Esophagus squamous epithelium (tissue), 5 donors: ENCODE measurements at places on chromosomes 12 and 14.

- DNase-seq: no peak
Observed at GRCh38 chr12:27504507-27504906, 19.5 kb upstream of the PPFIBP1 start.

DNA sequence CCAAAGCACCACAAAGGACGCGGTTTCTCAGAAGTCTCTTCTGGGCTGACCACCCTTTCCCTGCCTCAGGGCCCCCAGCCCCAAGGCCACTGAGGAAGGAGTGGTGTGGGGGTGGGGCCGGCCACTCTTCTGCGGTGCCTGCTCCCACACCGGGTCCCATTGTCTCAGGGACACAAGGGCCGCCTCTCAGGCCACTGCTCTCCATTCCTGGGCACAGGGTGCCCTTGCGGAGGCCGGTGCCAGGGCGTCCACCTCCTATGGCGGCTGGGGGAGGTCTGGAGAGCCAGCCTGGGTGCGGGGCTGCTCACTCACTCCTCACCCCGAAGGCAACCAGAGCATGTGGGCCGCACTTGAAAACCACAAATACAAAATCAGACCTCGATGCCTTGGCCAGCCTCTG, 44.1 kb downstream of the PRIMA1 start:
- DNase-seq: no peak

- no peak for DNase-seq
Observed at GRCh38 chr14:51658441-51659173, 6.9 kb downstream of the FRMD6 start.

GRCh38 chr12:3161861-3162260, 84.7 kb downstream of the TSPAN9 start:
- DNase-seq: no peak

DNA sequence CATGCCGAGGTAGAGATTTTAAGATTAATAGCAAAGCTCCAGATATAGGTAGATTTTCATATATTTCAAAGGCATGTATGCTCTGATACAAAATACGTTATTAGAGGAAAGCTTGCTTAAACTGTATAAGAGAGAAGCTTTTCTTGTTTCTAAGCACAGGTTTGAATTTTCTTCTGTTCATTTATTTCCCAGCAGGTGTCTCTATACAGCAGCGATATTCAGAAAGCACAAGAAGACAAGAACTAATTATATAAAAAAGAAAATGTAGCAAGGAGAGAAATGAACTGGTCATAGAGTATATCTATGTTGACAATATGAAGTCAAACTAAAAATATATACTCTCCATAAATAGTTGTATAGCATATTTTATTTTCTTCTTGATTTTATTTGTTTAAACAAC, 307.4 kb upstream of the NOVA1 start:
- DNase-seq: no peak

- no peak for DNase-seq
Observed at GRCh38 chr12:31006416-31007152, 67.1 kb upstream of the DDX11 start.

GRCh38 chr14:100605706-100606686, 18.8 kb upstream of the BEGAIN start:
- DNase-seq: no peak

DNA sequence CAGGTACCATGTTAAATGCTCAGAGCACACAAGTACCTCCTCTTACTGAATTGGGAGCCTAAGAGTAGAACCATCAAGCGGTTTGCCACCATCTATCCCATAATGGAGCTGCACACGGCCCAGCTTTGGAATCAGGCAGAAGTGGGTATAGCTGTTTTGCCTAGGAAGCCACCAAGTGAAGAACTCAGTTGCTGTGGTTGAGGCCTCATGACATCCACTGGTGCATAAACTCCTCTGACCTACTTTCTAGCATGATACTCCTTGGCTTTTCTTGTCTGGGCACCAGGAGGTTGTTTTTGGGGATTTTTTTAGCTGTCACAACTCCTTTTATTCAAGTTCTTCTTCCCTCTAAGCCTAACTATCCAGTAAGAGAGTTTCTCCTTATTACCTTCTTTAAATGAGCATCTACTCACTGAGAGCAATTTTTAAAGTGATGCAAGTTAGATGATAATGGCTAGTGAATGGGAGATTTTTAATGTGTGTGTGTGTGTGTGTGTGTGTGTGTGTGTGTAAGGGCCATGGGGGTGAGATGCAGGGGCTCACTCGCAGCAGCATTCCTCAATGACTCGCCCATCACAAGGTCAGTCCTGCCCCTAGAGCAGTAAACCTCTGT, 20.9 kb upstream of the KRAS start:
- no peak for DNase-seq

GRCh38 chr14:56150645-56151345, 32.6 kb downstream of the PELI2 start:
- no peak for DNase-seq

- no peak for DNase-seq
Observed at GRCh38 chr14:98901511-98902205, 370.3 kb downstream of the BCL11B start.

GRCh38 chr12:118055865-118056773, 4.9 kb downstream of the WSB2 start:
- no peak for DNase-seq

DNA sequence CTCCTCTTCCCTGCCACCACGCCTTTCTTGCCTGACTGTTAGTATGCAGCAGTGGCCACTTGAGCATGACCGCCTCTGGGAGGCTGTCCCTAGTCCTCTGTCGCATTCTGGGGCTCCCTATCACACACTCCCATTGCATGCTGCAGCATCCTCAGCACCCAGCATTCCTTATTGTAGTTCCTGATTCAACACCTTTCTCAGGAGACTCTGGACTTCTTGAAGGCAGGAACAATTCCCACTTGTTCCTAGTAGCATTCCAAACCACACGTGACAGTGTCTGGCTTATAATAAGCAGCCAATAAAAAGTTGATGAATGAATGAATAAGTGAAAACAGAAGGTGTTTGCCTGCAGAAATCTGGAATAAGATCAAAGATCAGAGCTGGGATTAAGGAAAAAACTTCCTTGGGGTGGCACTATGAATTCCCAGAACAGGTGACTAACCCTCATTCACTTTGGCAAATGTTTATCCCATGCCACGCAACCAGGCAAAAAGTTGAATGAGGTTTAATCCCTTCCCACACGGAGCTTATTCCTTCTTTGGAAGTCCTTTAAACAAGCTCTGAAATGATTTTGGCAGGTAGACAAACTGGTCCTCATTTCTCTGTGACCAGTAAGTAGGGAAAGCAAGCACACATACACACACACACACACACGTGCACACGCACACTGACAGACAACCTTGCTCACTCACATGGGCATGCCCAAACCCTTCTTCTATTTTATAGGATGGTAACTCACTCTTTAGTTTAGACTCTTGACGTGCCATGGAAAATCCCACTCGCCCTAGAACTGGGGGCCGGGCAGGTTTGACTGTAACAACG, 26.5 kb downstream of the NTF3 start:
- DNase-seq: no peak

DNA sequence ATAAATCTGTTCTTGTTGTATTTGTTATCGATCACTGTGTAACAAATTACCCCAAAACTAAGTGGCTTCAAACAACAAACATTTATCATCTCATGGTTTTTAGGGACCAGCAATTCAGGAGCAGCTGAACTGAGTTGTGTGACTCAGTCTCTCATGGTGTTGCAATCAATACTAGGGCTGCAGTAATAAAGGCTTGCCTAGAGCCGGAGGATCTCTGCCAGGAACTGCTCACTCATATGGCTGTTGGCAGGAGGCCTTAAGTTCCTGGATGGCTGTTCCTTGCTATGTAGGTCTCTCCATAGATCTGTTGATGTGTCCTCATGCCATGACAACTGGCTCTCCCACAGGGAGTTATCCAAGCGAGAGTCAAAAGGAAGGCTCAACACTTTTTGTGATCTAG, 3.8 kb upstream of the PSMC6 start:
- DNase-seq: no peak

GRCh38 chr12:6534945-6535696, 804 bp downstream of the GAPDH start:
- DNase-seq: no peak

DNA sequence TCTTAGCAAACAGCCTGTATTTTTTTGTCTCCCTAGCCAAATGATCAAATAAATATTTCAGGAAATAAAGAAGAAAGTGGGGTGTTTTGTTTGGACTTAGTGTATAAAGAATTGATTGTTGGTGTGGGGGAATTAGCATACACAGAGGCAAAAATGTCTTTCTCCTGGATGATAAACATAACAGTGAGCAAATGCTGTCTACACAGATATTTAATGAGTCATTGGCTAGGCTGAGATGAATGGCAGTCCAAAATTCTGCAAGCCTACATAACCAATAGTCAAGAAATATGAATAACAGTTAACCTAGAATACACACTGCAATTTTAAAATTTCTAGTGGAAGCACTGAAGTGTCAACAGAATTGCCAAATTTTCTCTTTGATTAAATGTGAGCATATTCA, 35.8 kb downstream of the MYF5 start:
- no peak for DNase-seq

GRCh38 chr12:94676031-94676641, 25.8 kb upstream of the TMCC3 start:
- DNase-seq: no peak

GRCh38 chr14:97377550-97377949, 580.4 kb downstream of the VRK1 start:
- DNase-seq: no peak

GRCh38 chr14:90630171-90630806, 185.9 kb downstream of the TTC7B start:
- DNase-seq: no peak

DNA sequence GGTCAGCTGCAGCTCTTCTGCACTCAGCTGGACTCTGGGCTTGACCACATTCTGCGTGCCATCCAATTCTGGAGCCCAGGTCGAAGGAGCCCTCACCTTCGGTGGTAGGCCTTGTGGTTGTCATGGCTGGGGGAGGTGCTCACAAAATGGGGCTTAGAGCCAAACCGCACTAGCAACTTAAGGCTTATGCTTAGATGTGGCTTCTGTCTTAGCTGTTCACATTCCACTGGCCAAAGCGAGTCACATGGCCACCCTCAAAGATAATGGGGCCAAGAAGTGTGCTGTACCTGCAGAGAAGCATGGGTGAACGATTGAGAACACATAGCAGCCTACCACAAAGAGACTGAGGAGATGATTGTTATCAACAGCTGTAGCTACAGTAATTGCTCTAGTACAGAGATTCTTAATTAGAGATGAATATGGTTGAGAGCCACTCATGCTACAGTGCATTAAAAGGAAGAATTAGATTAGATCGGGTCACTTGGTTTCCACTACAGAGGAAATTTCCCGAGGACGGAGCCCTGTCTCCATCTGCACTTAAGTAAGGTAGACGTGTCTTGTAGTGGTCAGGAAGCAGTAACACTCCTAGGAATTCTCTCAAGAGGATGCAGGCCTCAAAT, 334.6 kb upstream of the FKBP4 start:
- no peak for DNase-seq

- no peak for DNase-seq
Observed at GRCh38 chr14:74324931-74325361, 22.2 kb upstream of the ABCD4 start.

DNA sequence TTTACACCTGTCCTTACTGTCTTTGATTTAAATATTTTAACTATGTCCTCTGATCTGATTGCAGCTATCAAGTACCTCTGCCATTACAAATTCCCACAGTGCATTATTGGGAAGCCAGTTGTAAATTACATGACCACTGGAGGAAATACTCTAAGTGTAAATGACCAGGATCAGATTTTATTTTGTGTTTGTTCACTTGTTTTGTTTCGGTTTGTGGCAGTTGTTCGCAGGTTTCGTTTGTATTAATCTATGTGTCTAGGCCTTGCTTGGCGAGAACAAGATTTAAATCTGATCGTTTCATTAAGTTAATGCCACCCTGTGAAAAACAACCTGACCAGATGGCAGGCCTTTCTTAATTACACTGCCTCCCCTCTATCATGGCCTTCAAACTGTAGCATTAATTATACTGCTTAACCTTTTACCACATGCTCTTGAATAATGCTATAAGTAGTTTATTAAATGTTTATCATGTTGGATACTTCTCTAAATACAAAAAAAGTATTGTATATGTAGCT, 990.1 kb downstream of the TMTC2 start:
- no peak for DNase-seq

GRCh38 chr12:68170726-68171125, 11.2 kb upstream of the IFNG start:
- no peak for DNase-seq

- DNase-seq: no peak
Observed at GRCh38 chr14:92500491-92500941, 13.1 kb upstream of the RIN3 start.

- no peak for DNase-seq
Observed at GRCh38 chr14:102927346-102927877, 4.9 kb downstream of the AMN start.

DNA sequence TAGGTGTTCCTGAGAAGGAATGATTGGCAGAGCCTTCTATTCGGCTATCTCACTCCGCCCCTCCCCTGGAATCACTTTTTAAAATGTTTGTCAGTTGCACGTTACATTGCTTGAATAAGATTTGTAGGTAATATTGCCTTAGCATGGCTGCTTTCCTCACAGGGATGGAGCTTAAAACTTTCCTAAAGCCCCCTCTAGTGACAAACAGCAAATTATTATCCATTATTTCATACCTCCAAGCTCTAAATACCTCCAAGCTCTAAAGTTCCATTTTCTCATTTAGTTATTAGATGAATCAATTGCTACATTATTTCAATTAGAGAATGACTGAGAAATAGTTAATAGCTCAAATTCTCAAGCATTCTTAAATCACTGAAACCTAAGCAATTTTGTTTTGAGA, 5.1 kb upstream of the SPATA7 start:
- DNase-seq: no peak

DNA sequence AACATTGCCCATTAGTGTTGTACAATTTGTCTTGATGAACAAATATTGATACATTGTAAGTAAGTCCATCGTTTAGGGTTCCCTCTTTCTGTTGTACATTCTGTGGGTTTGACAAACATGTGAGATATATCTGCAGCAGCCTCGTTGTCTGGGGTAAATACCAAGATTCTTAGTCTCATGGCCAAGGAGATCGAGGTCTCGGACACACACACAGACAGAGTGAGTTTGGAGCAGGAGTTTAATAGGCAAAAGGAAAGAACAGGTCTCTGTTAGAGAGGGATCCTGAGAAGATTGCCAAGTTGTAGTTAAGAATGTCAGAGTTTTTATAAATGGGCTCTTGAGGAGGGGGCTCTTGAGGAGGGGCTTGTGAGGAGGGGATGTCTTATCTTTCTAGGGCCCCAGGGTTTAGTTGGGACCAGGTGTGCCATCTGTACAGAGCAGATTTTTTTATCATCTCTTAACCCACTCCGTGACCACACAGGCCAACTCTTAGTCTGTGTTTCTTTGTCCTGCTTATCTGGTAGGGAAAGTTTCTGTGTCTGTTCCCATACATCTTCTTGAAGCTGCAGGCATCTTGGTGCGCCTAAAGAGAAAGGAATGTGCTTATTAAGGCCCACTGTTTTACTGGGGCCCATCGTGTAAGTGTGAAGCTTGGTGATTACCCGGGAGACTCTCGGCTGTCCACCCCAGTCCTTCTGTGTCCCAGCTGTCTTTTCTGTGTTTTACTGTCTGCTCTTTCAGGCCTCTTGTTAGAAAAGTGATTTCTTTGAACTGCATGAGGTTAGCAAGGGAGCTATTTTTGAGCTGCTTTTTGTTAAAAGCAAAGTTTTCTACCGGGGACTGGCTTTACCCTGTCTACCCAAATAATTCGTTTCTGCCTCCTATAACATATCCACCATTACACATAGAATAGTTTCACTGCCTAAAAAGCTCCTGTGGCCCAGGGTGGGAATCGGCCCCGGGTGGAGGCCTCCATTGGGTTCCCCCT, 22.4 kb upstream of the CLEC2D start:
- DNase-seq: no peak
